CD4-positive, alpha-beta T cell treated with Interleukin-21 for 1 hour (primary cell): ENCODE measurements at places on chromosomes 1 and 21.

DNA sequence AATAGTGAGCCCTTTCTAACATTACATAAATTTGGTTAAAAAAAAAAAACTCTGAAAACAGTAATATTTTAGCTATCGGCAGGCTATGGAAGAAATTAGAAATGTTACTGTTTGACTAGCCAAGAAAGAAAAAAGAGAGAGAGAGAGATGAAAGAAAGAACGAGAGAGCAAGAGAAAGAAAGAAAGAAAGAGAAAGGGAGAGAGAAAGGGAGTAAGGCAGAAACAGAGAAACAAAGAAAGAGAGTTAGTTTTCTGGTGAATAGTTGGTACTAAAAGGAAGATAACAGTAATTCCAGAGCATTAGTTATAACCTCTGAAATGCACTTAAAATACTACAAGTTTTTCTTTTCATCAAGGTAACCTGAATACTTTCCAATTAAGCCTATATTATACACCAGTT, 160.3 kb upstream of the HP1BP3 start:
- DNase-seq: no peak

DNA sequence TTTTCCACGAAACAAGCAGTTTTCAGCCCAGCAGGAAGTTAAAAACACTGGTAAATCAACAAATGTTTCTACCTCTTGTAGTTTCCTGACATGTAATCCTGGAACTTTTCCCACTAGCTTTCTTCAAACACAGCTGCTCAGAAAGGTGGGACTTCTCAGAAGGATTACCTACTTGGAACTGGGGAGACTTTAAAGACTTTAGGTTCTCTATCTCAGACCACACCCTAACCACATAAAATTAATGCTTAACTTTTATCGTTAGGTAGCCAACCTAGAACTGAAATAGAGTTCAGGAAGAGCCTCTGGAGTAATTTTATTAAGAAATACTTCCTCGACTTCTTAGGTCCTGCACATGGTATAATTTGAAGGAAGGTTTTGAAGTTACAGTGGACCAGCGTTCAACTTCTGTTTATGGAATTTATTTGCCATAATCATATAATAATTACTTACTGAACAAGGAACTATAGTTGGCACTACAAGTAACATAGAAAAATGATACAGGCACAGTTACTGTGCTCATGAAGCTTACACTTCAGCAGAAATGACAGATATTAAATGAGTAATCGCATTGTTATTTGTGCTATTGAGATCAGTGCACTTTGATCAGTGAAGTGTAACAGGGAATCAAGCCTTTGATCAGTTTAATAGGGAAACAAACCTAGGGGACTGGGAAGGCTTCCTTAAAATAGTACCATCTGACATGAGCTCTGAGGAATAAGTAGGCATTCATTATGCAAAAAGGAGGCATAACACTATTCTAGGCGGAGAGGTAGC, at the start of gene BCL2L15:
Gene BCL2L15, minus strand, starts transcription at position 180 of the 774 bp plus-strand sequence. CDS start 206 bp downstream, outside the sequence.
- DNase-seq: no peak

GRCh38 chr1:206490771-206491405, 16.4 kb upstream of the RASSF5 start:
- DNase-seq: no peak

- DNase-seq: no peak
Observed at GRCh38 chr1:47579809-47580208, 142.0 kb downstream of the FOXD2 start.

DNA sequence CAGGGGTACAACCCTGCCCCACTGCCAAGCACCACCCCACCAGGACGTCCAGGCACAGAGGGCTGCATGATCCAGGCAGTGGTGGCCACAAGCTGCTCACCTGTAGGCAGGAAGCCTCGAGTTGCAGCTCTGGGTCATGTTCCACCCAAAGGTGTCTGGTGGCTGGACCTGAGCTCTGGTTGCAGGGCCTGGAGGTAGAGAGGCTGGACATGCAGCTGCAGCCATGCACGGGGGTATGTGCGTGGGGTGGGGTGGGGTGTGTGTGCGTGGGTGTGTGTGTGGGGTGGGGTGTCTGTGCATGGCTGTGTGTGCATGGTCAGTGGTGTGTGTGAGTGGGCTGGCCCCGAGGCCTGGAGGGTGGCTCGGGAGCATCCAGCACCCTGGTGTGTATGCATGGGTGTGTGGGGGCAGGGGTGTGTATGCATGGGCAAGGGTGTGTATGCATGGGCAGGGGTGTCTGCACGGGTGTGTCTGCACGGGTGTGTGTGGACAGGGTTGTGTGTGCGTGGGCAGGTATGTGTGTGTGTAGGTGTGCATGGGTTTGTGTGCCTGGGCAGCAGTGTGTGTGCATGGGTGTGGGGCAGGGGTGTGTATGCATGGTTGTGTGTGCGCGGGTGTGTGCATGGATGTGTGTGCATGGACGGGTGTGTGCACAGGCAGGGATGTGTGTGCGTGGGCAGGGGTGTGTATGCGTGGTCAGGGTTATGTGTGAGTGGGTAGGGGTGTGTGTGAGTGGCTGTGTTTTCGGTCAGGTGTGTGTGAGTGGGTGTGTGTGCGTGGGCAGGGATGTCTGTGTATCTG, 15.6 kb downstream of the ARHGEF16 start:
- DNase-seq: no peak

GRCh38 chr21:26388731-26389231, 184.3 kb downstream of the CYYR1 start:
- DNase-seq: no peak

- DNase-seq: no peak
Observed at GRCh38 chr1:54981466-54981865, 1.0 kb downstream of the TMEM61 start.

GRCh38 chr1:159924025-159924790, 1.1 kb downstream of the TAGLN2 start:
- DNase-seq: peak; percentile 85

- DNase-seq: peak; percentile 87
Observed at GRCh38 chr1:2233997-2234761, 6.1 kb downstream of the SKI start.

DNA sequence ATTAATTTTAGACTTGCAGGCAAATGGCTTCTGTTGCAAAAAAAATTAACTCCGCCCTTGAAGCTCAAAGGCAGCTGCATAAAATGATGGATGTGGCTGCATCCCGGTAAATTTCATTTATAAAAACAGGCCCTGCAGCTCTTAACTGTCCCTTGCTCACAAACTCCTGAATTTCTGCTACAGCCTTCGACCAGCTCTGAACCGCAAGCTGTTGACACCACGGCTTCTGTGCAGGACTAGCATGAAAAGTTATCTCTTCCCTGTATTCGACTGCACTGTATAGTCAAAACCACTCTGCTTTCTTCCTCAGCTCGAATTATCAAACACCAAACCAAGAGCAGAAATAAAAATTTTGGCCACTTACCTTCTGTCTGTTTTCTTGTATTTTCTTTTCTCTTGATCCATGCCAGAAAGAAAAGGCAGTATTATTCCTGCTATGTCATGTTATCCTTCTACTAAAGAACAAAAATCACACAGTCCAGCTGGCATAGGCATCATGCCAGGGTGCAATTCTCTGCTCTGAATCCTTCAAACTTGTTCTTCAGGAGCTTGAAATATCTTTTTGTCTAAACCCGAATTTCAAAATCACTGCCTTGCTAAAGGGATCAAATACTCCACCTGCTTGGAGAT, 195.5 kb upstream of the NCAM2 start:
- DNase-seq: no peak

- no peak for DNase-seq
Observed at GRCh38 chr1:75502776-75503175, 108.1 kb downstream of the SLC44A5 start.
